Midbrain (tissue), 1 donor: ENCODE measurements at places on chromosomes 1 and 21.
A peak's percentile ranks its signal among the peaks of the same experiment; 100 is the strongest.

- DNase-seq: no peak
Observed at GRCh38 chr1:185971688-185972087, 237.5 kb downstream of the HMCN1 start.

- no peak for DNase-seq
Observed at GRCh38 chr1:205578780-205579571, 52.8 kb downstream of the ELK4 start.

DNA sequence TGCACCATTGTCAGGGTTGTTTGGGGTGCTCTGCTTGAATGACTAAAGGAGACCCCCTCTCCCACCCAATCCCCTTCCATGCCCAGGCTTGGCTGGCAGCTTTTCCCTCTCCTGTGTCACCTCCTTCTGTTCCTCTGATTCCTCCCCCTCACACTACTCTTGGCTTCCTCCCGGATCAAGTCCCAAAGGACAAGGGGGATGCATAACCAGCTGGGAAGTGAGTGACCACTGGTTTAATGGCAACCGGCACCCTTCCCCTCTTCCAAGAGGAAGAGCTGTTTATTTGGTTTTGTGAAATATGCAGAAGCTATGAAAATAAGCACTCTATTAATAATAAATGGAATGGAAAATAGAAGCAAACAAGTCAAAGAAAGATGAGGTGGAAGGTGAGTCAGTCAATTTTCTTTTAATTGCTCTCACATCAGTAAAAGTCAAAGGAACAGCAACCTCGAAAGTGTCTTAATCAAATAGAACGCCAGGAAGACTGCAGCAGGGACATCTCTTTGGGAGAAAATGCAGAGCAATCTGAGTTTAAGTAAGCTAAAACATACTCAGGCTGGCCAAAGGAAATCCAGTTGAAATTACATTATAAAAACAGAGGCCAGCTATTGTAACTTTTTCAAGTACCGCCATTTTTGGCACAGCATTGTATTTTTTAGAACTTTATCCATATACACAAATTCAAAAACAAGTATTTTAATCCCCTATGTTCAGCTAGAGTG lies 322.5 kb downstream of the SIPA1L2 start:
- no peak for DNase-seq

DNA sequence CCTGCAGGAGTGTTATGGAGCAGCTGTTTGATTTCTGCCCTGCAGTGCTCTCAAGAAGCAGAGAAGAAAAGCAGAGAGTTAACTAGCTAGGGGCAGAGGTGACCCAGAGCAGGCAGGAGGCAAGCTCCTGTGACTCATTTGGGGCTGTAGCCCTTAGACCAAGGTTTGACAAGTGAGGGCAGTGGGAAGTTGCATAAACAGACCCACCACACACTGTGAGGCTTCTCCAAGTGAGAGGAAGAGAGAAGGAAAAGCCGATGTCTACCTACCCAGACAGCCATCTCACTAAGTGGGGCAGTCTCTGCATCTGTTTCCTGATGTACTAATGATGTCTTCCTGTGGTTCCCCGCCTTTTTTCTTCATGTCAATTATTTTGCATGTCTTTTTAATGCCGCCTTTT lies 159.9 kb upstream of the NR5A2 start:
- DNase-seq: no peak

DNA sequence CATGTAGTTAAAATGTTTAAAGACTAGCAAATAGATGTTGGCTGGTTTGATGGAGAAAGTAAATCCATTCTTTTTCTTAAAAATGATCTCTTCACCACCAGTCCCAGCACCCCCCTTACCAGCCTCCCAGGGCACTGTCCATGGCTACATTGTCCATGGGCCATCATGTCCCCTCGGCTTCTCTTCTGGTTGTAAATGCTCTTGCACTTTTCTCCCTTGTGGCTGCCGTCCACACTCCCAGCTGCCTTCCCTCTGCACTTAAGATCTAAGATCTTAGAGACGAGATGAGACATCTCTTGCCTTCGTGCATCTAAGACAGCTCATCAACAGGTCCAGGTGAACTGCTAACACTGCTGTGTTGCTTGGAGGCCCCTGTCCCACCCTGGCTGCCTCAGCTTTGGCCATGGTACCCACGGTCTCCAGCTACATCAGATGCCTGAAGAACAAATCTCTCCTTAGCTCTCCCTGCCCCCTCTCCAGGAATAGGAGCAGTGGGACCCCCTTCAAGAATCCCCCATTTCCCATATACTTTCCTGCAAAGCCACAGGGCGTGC lies 11.1 kb downstream of the CAPN2 start:
- no peak for DNase-seq

- peak; percentile 64 for DNase-seq
Observed at GRCh38 chr1:23559985-23560741, 862 bp upstream of the ID3 start.

- no peak for DNase-seq
Observed at GRCh38 chr21:42538479-42539275, 25.0 kb downstream of the SLC37A1 start.
